ENCODE measurements at places on chromosomes 4 and X.

GRCh38 chr4:94595880-94596483 lies 144.2 kb downstream of the PDLIM5 start:
- no peak for DNase-seq

DNA sequence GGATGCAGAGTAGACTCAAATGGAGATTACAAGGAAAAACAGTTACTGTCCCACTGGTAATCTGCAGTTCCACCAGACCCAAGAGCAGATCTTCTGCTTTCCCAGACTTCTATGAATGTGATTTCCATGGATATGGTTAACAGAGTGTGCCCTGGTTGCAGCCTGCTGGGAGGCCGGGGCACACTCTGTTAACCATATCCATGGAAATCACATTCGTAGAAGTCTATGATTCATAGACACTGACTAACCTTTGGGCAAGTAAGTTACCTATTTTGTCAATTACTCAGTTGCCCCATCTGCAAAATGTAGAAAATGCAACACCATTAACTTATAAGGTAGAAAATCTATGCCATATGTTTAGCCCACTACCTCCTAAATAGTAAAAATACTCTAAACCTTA lies 443.1 kb upstream of the PITX2 start:
- no peak for DNase-seq

DNA sequence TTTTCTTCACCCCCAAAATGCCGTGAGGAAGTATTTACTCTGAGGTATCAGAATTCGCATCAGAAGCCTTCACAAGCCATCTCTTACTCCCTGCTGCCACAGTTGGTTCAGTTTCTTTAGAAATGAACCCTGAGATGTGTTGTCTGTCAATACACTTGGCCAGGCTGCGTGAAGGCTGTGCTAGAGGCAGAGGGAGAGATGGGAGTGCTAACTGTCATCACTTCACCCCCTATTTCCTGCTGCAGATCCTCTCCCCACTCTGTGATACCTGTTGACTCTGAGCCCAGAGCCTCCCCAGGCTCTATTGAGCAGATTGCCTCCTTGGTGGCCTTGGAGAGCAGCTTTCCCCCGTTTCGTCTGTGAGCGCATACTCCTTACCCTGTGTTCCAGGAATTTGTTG lies 34.8 kb downstream of the FHIP1A start:
- no peak for DNase-seq

GRCh38 chr4:176193938-176194337 lies 1.4 kb downstream of the SPATA4 start:
- peak; percentile 20 for DNase-seq

DNA sequence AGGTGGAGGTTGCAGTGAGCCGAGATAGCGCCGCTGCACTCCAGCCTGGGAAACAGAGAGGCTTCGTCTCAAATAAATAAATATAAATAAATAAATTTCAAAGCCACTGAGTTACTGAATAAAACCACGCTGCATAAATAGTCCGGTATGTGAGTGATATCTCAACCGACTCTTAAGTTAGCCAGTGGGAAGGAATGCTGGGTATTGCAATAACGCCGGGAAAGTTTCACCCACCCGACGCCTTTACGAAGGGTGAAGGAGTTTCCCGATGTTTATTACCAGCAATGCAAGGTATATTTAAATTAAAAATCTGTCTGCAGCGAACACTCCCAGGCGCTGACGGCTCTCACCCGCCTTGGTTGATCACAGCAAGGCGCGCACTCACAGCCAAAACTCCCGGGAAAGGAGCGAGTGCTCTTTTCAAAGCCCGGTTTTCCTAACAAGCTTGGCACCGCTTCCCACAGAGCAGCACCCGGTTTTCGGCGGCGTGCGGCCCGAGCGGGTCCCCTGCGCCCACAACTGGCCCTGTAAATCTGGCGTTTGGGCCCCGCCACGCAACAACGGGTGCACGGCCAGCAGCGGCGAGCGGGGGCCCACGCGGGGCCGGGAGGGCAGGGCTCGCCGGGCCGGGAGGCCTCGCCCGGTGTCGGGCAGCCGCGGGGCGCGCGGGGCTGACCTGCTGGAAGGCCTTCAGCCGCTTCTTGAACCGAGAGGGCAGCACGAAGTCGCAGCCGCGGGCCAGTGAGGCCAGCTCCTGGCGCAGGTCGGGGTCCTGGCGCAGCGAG lies 13.7 kb downstream of the PPP2R3B start:
- no peak for DNase-seq

Data from activated T-helper 1 cell treated with anti-CD3 and anti-CD28 coated beads, Interleukin-2, amount 50 U/mL, for 16 hours (primary cell).